ENCODE measurements at places on chromosomes 5 and 9.

- DNase-seq = no peak
Observed at GRCh38 chr5:13580058-13580457, 364.4 kb downstream of the DNAH5 start.

GRCh38 chr9:97525451-97525850, 24.0 kb downstream of the TMOD1 start:
- no peak for DNase-seq

DNA sequence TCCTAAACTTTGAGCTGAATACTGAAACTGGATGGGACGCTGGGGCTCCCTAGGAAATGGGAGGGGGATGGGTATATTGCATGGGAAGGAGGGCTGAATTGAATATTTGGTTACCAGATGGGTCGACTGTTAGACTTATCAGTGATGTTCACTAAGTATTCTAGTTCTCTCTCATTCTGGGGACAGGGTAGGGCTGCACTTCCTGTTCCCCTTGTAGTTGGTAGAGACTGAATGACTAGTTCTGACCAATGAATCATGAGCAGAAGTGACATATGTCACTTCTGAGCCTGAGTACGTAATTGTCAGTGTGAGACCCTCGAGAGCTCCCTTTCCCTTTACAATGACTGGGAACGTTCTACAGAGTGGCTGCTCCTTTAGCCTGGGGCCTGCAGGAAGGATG, 55.5 kb upstream of the DMRT1 start:
- peak; percentile 15 for DNase-seq

GRCh38 chr5:80809451-80809850, 150.7 kb upstream of the RASGRF2 start:
- no peak for DNase-seq

GRCh38 chr5:59604111-59604510, 289.4 kb downstream of the PDE4D start:
- no peak for DNase-seq

DNA sequence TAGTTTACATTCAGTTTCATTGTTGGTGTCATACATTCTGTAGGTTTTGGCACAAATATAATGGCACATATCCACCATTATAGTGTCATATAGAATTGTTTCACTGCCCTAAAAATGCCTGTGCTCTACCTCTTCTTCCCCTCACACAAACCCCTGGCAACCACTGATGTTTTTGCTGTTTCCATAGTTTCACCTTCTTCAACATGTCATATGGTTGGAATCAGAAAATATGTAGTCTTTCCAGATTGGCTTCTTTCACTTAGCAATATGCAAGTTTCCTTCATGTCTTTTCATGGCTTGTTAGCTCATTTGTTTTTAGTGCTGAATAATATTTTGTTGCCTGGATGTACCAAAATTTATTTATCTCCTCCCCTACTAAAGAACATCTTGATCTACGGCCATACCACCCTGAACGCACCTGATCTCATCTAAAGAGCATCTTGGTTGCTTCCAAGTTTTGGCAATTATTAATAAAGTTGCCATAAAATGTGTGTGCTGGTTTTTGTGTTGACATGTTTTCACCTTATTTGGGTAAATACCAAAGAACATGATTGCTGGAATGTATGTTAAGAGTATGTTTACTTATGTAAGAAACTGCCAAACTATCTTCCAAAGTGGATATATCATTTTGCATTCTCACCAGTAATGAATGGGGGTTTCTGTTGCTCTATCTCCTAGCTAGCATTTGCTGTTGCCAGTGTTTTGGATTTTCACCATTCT, 17.0 kb upstream of the CDK20 start:
- no peak for DNase-seq

Measured in activated CD4-positive, alpha-beta T cell treated with anti-CD3 and anti-CD28 coated beads, Interleukin-2, Interleukin-6, amounts not matched to agents 100 ng/mL and 50 ng/mL, durations not matched to agents 16 hours and 8 hours (primary cell).